Lung (tissue), 17 donors: ENCODE measurements at places on chromosomes 5 and 9. TPM values are rescaled to one million over a fixed set of nuclear protein-coding genes. Genes with fewer than 3 reads are reported as not detected.
A peak's percentile ranks its signal among the peaks of the same experiment; 100 is the strongest.

The FYB1 gene
- 31.2 TPM for total RNA-seq

The SLC6A3 gene
- 0.95 TPM for total RNA-seq

The DMRT3 gene
- total RNA-seq = not detected

- H3K27ac ChIP-seq = no peak overlapping the region
- no peak for DNase-seq
- no peaks in the 10 kb centered on the region for H3K4me1 ChIP-seq
- H3K36me3 ChIP-seq = peaks cover 31% of the 10 kb centered on the region
These were observed 87.6 kb downstream of the PHF2 start for GRCh38 chr9:93663877-93664548.

GRCh38 chr9:19940811-19941535 lies 152.1 kb upstream of the SLC24A2 start:
- H3K4me1 ChIP-seq = peaks cover 6% of the 10 kb centered on the region
- no peak for DNase-seq
- H3K27ac ChIP-seq = no peak overlapping the region
- H3K4me3 ChIP-seq = no peak overlapping the region
- H3K36me3 ChIP-seq = no peaks in the 10 kb centered on the region

- H3K36me3 ChIP-seq = no peaks in the 10 kb centered on the region
- no peak for DNase-seq
- H3K4me1 ChIP-seq = peaks cover 15% of the 10 kb centered on the region
- no peaks in the 10 kb centered on the region for H3K27me3 ChIP-seq
- H3K4me3 ChIP-seq = no peak overlapping the region
- H3K27ac ChIP-seq = no peak overlapping the region
These were observed 177.2 kb downstream of the MAPKAP1 start for GRCh38 chr9:125529589-125530515.

- H3K36me3 ChIP-seq = no peaks in the 10 kb centered on the region
- peaks cover 5% of the 10 kb centered on the region for H3K27me3 ChIP-seq
- no peak for DNase-seq
- no peak overlapping the region for H3K4me3 ChIP-seq
These were observed 132.5 kb downstream of the PAX5 start for GRCh38 chr9:36901528-36901927.

DNA sequence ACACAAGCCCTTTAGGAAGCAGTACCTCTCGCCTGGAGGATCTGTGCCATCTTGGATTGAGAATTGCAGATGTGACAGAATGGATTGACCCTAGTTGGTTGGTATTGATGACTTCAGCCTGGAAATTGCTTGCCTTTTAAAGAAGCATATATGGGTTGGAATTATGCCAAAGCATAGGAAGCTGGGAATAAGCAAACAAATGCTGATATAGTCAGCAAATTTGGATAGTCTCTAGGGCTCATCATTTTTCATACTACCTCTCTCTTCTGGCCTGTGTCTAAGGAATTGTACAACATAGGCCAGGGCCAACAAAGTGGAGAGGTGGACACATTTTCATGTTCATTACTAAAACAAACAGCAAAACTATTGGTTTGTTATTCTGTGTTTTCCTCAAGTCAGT lies 13.2 kb downstream of the TRIM32 start:
- no peaks in the 10 kb centered on the region for H3K4me1 ChIP-seq
- no peaks in the 10 kb centered on the region for H3K27me3 ChIP-seq

DNA sequence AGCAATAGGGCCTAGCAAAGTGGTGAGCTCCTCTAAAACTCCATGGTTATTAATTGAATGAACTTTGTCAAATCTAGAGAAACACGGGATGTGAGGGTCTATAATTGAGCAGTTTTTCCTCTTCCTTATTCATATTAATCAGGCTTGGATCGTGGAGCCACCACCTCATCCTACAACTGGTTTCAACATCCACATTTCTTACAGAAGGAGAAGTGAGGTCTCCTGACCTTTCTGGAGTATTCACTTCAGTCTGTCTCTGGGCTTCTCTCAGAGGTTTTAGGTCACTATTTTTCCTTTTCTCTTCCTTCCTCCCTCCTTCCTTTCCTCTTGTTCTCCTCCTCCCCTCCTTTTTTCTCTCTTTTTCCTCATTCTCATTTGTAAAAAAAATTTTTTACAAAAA lies 177.3 kb upstream of the ACTBL2 start:
- H3K27ac ChIP-seq = no peak overlapping the region
- H3K36me3 ChIP-seq = no peaks in the 10 kb centered on the region
- H3K27me3 ChIP-seq = no peaks in the 10 kb centered on the region
- no peak for DNase-seq
- H3K4me3 ChIP-seq = no peak overlapping the region

GRCh38 chr5:159915904-159916840 lies at the start of gene ADRA1B:
Gene ADRA1B (plus strand): TSS chr5:159916482. CDS start chr5:159916906, 424 bp downstream.
- peak within 1 kb of the TSS; percentile 12 for H3K4me3 ChIP-seq
- H3K4me1 ChIP-seq = peaks cover 6% of the 10 kb centered on the region
- peak; percentile 83 for DNase-seq
- no peaks in the 10 kb centered on the region for H3K36me3 ChIP-seq
- no peak within 1 kb of the TSS for H3K27ac ChIP-seq

GRCh38 chr5:36364473-36364872 lies 62.8 kb upstream of the RANBP3L start:
- no peak for DNase-seq
- H3K27me3 ChIP-seq = no peaks in the 10 kb centered on the region
- no peak overlapping the region for H3K4me3 ChIP-seq
- H3K27ac ChIP-seq = no peak overlapping the region
- H3K4me1 ChIP-seq = no peaks in the 10 kb centered on the region
- H3K36me3 ChIP-seq = no peaks in the 10 kb centered on the region

- no peaks in the 10 kb centered on the region for H3K36me3 ChIP-seq
- peaks cover 24% of the 10 kb centered on the region for H3K4me1 ChIP-seq
- no peaks in the 10 kb centered on the region for H3K27me3 ChIP-seq
- H3K4me3 ChIP-seq = no peak overlapping the region
- H3K27ac ChIP-seq = no peak overlapping the region
These were observed 75.1 kb downstream of the MRPS27 start for GRCh38 chr5:72244862-72245371.

GRCh38 chr5:145775411-145775810 lies 59.7 kb downstream of the PRELID2 start:
- no peaks in the 10 kb centered on the region for H3K27me3 ChIP-seq
- no peak for DNase-seq
- no peak overlapping the region for H3K4me3 ChIP-seq
- H3K36me3 ChIP-seq = peaks cover 3% of the 10 kb centered on the region

GRCh38 chr9:123338710-123339665 lies 17.0 kb upstream of the CRB2 start:
- peaks cover 6% of the 10 kb centered on the region for H3K4me1 ChIP-seq
- H3K4me3 ChIP-seq = no peak overlapping the region
- no peaks in the 10 kb centered on the region for H3K36me3 ChIP-seq
- DNase-seq = peak; percentile 47

DNA sequence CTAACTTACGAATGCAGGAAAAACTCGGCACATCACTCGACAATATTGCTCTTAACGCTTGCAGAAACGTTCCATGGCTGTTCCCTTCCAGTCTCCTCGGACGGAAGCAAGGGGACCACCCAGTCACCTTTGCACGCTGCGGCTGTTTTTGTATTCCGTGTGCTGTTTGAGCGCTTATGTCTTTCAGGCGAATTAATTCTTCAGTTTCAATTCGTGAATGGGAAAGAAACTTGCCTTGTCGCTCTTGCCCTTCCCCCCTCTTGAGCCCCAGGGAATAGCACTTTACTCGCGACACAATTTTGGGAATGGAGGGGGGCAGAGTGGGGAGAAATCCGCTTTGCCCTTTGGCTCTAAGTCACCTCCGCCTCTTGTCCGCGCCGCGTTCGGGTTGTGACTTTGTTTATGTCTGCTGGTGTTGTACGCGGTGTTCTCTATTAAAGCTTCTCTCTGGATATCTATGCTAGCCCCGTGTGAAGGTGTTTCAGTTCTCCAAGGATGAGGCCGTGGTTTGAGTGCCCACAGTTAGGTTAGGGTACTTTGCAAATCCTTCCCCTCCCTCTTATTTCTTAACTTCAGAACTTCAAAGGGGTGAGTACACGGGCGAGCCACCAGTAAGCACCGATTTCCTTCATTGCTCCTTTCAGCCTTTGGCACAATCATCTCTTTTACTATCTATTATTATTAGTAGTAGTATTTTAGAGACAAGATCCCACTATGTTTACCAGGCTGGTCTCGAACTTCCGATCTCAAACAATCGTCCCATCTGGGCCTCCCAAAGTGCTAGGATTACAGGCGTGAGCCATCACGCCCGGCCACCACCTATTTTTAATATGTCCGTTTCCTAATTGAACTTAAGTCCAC lies 2.7 kb downstream of the FOXB2 start:
- H3K36me3 ChIP-seq = no peaks in the 10 kb centered on the region
- H3K27ac ChIP-seq = no peak overlapping the region
- no peak for DNase-seq
